ENCODE measurements at places on chromosomes 16 and 17.

DNA sequence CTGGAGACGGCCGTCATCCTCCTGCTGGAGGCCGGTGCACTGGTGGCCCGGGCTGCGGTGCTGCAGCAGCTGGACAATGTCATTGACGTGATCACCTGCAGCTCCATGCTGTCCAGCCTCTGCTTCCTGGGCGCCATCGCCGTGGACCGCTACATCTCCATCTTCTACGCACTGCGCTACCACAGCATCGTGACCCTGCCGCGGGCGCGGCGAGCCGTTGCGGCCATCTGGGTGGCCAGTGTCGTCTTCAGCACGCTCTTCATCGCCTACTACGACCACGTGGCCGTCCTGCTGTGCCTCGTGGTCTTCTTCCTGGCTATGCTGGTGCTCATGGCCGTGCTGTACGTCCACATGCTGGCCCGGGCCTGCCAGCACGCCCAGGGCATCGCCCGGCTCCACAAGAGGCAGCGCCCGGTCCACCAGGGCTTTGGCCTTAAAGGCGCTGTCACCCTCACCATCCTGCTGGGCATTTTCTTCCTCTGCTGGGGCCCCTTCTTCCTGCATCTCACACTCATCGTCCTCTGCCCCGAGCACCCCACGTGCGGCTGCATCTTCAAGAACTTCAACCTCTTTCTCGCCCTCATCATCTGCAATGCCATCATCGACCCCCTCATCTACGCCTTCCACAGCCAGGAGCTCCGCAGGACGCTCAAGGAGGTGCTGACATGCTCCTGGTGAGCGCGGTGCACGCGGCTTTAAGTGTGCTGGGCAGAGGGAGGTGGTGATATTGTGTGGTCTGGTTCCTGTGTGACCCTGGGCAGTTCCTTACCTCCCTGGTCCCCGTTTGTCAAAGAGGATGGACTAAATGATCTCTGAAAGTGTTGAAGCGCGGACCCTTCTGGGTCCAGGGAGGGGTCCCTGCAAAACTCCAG is 1.1 kb downstream of the MC1R start:
- no peak for DNase-seq

DNA sequence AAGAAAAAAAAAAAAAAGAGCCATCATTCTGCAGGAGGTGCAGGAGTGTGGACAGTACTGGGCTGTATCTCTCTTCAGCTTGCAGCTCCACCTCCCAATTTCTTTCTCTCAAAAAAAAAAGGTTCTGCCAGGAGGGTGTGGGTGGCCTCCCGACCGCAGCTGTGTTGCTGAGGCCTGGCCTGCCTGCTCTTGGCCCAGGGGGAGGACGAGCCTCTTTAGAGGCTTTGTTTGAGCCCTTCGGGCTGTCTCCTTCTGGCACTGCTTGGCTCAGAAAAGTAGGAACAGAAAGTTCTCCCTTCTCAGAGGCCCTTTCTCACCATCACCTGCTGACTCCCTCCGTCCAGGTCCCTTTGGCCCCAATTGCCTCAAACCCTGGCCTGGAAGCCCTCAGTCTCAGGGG is 22.2 kb upstream of the C17orf107 start:
- DNase-seq = no peak

DNA sequence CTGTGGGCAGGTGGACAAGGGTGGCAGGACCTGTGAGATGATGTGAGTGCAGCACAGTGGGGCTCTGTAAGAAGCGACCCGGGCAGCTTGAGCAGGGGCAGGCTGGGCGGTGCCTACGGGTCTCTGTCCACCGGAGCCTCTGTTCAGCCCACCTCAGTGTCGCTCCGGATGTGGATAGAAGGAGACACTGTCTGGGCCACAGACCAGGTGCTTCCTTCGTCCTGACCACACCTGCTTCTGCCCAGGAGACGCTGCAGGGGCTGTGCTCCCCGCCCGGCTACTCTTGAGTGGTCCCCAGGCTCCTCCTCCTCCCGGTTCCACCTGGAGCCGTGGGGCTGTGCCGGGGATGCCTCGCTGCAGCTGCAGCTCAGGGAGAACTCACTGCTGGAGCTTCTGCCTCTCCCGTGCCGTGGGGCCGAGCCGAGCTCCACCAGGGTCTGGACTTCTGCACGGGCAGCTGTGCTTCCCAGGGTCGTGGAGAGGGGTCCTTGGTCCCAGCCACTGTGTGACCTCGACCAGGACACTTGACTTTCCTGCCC is 21.5 kb downstream of the METRNL start:
- DNase-seq = no peak

DNA sequence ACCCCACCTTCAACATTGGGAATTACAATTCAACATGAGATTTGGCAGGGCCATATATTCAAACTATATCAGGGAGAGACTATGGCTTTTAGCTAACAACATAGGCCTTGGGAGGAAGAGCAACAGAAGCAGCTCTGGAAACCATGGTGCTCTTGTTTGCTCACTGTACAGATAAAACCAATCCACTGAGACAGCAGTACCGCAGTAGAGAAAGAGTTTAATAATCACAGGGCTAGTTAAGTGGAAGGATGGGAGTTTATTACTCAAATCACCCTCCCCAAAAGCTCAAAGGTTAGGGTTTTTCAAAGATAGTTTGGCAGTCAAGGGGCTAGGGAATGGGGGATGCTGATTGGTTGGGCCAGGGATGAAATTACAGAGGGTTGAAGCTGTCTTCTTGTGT is 52.7 kb upstream of the CRHR1 start:
- DNase-seq = no peak

DNA sequence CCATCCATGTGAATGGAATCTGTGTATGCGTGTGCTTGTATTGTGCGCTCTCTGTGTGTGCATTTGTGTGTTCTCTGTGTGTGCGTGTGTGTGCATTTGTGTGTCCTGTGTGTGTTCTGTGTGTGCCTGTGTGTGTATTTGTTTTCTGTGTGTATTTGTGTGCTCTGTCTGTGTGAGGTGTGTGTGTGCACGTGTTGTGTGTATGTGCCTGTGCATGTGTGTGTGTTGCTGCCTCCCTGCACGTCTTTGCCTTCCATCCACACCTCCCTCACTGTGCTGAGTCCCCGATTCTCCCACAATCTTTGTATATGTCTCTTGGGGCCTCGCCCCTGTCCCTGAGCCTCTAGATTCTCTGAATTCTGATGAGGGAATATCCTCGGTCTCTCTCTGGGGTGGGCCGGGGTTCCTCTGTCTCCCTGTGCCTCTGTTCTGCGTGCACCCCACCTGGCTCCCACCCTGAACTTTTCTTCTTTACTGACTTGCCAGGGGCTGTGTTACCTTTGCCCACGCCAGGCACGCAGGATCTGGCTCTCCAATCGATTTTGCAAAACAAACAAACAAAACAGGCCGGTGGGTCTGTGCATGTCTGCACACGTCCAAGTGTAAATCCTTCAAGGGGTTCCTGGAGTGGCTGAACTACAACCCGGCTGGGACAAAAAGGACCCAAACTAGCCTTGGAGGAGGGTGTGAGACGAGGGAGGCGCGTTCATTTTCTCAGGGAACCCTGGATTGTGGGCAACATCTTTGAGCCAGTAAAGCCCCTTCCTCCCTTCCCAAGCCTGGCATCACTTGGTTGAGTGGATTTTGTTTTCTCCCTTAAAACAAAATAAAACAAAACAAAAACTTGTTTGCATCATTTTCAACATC is 8.1 kb upstream of the FOXF1 start:
- DNase-seq = no peak

- no peak for DNase-seq
Measured at GRCh38 chr16:66616592-66616991, 12.1 kb downstream of the CMTM3 start.

DNA sequence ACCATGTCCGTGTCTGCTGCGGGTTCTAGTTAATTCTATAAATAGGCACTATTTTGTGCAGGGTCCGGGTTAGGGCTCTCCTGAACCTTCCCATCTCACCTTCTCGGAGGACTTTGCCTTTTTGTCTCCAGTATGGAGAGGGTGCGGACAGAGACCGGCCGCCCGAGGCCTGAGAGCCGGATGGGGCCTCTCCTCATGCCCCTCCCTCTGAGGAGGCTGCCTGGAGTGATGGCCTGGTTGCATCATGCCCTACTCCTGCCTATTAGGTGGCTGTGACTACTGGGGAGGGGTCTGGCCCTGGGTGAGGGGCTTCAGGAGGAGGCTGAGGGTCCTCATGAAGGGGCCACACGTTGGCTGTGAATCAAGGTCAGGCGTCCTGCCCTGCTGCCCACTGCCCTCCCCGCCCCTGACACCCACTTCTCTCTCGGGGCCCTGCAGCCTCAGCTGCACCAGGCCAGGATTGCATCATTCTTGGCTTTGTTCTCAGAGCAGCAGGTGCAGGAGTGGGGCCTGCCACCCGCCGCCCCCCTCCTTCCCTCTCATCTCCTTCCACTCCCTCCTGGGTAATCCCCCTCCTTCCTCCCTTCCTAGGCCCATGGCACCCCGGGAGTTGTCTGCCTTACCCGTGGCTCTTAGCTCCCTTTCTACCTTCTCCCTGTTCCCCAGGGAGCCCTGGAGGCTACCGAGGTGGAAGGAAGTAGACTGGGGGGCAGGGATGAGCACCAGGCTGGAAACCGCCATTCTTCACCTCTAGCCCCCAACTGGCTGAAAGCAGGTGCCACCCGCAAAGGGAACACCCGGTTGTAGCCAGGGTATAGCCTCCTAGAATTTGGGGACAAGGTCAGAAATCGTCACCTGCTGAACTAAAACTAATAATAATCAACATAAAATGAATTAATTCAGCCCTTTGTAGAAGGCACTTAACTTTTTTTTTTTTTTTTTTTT is 12.7 kb upstream of the ARHGAP23 start:
- DNase-seq = no peak

DNA sequence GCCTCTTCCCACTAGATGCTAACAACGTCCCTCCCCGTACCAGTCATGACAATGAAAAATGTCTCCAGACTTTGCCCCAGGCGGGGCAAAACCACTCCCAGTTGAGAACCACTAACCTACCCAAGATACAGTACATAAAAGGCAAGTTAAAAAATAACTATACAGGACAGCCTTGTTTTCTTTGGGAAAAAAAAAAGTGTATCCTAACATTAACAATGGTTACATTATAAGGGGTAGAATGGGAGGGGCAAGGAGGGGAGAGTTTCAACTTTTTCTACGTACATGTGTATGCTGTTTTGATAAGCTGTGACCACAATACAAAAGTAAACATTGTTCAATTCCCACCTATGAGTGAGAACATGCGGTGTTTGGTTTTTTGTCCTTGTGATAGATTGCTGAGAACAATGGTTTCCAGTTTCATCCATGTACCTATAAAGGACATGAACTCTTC is 94.9 kb downstream of the TOX3 start:
- DNase-seq = no peak

DNA sequence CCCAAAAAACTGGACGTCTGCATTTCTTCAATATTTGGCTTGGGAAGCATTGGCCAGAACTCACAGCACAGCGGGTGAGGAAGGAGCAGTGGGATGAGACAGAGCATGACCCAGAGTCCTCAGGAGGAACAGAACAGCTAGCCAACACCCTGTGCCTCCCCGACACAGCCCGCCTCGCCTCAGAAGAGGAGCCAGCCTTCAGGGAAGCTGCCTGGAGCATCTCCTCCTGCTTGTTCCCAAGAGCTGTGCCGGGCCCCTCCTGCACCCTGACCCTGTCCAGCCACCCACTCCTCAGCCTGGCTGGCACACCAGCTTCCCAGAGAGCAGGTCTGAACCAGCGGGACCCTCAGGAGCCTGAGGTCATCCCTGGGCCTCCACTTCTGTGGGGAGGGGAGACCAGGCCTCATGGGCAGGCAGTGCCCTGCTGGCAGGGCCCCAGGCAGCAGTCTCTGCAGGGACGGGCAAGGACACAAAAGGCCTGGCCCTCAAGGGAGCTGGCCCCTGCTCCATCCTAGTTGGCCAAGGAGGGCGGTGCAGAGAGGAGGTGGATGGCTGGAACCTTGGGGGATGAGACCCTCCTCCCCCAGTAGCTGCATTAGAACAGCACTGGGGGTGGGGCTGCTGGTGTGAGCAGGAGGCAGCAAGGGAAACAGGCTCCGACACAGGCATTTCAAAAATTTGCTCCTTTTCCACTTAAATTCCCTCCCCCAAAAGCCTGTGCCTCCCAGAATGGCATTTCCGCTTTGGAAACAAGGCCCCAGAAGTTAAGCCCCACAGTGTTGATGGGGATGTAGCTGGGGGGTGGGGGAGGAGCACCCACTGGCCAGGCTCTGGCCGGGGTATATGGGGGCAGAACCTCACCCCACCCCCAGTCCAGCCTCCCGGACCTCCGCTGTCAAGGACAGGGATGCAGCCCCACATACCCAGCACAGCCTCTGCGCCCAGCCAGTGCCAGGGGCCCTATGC is 1.8 kb upstream of the BCAR1 start:
- no peak for DNase-seq

GRCh38 chr17:52754838-52755237 is 596.3 kb upstream of the CA10 start:
- DNase-seq = no peak

DNA sequence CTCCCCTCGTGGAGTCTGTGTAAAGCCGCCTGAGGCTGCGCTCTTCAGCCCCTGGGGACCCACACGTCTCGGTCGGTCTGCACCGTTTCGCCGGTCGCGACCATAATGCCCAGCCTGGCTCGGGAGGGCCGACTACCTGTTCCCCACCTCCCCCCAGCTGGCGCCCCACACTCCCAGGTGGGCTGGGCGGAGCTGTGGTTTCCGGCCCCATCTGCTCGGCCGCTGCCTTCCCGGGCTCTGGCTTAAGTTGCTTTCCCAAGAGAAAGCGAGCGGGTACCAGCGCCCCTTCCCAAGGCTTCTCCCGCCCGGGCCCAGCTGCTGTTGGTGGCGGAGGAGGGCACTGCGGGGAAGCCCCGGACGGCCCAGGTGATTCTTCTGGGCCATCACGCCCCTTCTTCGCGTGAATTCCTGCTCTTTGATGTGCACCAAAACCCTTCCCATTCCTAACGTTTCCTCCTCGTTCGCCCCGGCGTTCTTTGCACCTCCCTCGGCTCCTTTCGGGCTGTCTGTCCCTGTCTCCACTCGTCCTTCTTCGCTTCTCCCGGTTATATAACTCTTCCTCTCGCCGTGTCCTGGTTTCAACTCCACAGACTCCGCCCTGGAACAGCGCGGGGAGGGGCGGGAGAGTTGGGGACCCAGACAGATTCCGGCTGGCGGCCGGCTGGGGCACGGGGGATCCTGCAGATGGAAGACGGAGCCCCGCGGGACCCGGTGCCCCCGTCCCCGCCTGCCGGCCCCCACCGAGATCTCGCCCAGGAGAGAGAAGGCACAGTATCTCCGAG is 2.0 kb downstream of the KDM6B start:
- peak; percentile 57 for DNase-seq

DNA sequence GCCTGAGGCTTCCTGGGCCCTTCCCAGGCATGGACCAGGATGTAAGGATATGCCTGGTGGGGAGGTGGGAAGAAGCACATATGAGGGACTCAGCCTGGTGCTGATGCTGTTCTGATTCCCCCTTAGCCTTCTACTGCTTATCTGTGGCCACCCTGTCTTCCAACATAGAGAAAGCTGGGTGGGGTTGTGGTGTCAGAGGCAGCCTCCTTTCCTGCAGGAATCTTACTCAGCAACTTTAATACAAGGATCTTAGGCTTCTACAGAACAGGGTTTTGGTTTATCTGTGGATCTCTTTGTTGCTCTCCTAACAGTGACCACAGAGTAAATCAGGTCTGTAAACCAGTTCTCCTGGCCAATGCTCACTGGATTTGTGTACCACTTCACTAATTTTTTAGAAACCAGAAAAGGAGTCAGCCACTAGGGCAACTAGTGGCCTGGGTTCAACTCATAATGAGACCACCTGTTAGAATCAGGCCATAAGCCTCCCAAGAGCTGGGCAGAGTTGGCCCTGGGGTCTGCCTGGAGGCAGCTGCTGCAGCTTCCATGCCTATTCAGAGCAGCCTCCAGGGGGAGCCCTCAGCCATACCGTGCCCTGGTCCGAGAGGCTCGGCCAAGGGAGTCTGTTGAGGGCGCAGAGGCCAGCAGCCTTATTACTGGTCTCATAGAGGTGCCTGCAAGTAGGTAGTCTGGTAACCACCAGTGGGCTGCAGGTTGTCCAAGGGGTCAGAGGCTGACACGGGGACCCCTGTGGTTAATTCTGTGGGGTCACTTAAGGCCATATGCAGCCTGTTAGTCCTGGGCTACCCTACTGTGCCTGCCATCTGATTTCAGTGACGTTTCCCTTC is 7.1 kb downstream of the HAS3 start:
- peak; percentile 37 for DNase-seq
